Prostate gland (tissue), 2 donors: ENCODE measurements at places on chromosomes 1 and 21. TPM values are rescaled to one million over a fixed set of nuclear protein-coding genes. Genes with fewer than 3 reads are reported as not detected.

The ELAPOR1 gene
- total RNA-seq: 621 TPM

GRCh38 chr1:10340930-10341590 is 57.8 kb upstream of the PGD start:
- no peak for DNase-seq

DNA sequence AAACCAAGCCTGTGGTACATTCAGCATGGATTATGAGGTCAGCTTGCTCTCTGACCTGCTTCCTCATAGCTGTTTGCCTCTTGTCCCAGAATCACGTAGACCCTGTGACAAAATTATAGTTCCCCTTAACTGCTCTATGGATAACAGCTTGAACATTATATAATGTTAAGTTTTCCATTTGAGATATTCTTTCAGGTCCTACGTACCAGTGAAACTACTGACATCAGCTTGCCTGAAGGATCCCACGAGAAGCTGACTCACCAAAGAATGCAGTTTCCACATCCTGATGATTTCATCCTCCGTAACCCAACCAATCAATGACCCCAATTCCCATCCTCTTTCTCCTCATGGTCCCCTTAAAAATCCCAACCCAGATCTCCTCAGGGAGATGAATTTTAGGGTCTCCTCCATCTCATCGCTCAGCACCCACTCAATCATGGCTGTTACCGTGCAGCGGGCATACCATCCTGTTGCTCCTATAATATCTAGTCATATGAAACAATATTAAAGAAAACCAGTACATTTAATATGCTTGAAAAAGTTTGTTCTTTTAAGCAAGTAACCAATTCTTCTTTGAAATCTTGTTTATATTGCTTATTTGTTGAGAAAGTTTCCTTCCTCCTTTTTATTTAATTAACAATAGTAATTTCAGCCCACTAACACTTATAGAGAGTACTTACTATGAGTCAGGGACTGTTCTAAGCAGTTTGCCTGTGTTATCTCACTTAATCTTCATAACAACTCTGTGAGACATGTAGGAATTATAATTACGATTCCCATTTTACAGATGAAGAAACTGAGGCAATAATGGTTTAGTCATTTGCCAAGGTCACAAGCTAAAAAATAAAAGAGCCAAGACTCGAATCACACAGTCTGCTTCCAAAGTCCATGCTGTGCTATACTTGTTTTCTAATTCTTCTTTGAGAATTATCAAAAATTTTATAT is 27.4 kb downstream of the CHML start:
- no peak for DNase-seq

DNA sequence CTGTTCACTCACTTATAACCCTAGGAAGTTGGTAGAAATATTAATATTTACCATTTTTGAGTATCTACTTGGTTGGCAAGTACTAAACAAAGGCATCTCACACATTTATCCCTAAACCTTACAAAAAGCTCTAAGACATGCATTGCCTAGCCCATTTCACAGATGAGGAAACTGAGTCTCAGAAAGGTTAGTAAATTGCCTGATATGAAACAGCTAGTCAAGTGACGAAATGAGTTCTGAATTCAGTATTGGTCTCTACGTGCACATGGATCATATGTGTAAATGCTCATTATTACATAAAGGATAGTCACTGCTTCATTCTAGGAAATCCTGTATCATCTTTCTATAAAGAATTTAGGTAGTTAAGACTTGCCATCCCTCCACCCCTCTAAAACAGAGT is 105.1 kb downstream of the BARHL2 start:
- no peak for DNase-seq

GRCh38 chr1:206589206-206589605 is 23.1 kb downstream of the EIF2D start:
- DNase-seq: no peak

DNA sequence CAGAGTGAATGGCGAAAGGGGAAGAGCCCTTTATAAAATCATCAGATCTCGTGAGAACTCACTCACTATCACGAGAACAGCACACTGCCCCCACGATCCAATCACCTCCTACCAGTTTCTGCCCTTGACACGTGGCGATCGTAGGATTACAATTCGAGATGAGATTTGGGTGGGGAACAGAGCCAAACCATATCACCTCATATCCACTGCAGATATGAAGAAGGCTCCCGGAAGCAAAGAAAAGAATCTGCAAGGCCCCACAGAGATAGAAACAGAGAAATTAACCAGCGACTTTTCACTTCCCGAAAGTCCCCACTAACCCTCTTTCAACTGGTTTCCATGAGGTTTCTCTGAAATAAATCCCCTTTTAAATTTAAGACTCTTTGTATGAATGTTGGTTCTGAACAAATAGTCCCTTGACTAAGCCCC is 86.2 kb upstream of the IRF2BP2 start:
- DNase-seq: no peak

DNA sequence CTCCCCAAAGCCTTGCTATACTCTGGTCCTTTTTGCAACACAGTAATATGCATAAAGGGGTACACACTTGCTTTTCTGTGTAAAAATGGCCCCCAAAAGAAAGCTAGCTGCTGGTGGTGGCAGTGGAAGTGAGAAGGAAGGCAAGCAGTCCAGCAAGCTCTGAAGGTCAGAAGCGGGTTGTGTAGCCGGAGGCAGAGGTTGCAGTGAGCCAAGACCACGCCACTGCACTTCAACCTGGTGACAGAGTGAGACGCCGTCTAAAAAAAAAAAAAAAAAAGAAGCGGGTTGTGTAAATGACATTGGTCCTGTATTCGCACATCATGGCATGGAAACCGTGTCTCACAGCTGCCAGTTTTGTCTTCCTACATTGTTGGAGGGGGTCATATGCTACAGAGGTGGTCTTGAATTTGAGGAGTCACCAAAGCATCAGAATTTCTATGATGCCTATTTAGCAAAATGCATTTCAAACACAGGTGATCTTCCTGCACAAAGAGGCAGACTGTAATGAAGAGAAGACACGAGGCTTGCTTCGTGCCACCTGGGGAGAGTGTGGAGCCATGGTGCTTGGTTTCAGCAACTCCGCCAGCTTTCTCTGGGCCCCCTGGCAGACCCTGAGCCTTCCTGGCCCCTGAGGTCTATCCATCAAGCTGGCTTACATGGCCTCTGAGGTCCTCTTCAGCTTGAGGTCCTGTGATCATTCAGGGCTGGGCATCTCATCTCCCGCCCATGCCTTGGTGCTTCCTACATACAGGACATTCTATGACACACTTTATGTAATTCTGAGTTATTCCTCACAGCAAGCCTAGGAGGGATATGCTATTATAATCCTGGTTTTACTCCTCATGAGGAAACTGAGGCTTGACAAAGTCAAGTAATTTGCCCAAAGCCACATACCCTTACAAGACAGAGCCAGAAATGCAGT is 71.0 kb downstream of the TOMM20 start:
- DNase-seq: no peak
